ENCODE measurements at places on chromosomes 3 and 15. TPM values are rescaled to one million over a fixed set of nuclear protein-coding genes. Genes with fewer than 3 reads are reported as not detected.

ARF4 gene
- 160 TPM for total RNA-seq

IMPG2 gene
- not detected for total RNA-seq

CLPX gene
- 40.6 TPM for total RNA-seq

FBXL22 gene
- total RNA-seq: 0.30 TPM

GOLGA6A gene
- 0.09 TPM for total RNA-seq

LRRC2 gene
- not detected for total RNA-seq

RSRC1 gene
- 26.1 TPM for total RNA-seq

GADL1 gene
- total RNA-seq: not detected

A4GNT gene
- total RNA-seq: not detected

HHATL gene
- total RNA-seq: not detected

NMNAT3 gene
- 1.2 TPM for total RNA-seq

GP5 gene
- total RNA-seq: 0.01 TPM

HRG gene
- total RNA-seq: not detected

PIK3CB gene
- 18.2 TPM for total RNA-seq

ILDR1 gene
- total RNA-seq: not detected

PPP1R14D gene
- total RNA-seq: not detected

ACKR2 gene
- 0.13 TPM for total RNA-seq

CNTN4 gene
- not detected for total RNA-seq

SPRED1 gene
- 8.0 TPM for total RNA-seq

CATSPER2 gene
- 0.24 TPM for total RNA-seq

ZNF662 gene
- total RNA-seq: not detected

EFCAB12 gene
- 1.0 TPM for total RNA-seq

SLC28A1 gene
- total RNA-seq: not detected

ZNF774 gene
- 1.0 TPM for total RNA-seq

CADM2 gene
- 0.05 TPM for total RNA-seq

FRMD4B gene
- 0.85 TPM for total RNA-seq

RYR3 gene
- 0.07 TPM for total RNA-seq

LRRC3B gene
- total RNA-seq: not detected

TMCO5A gene
- not detected for total RNA-seq

MLF1 gene
- total RNA-seq: 20.9 TPM

INSYN1 gene
- 3.2 TPM for total RNA-seq

MDFIC2 gene
- not detected for total RNA-seq

P2RY12 gene
- not detected for total RNA-seq

TMEM207 gene
- not detected for total RNA-seq

SLCO2A1 gene
- total RNA-seq: 0.22 TPM

NOX5 gene
- total RNA-seq: 0.24 TPM

EEF1AKMT4 gene
- total RNA-seq: 10.8 TPM

ST8SIA2 gene
- total RNA-seq: 0.48 TPM

SYNPR gene
- total RNA-seq: not detected

IL5RA gene
- total RNA-seq: not detected
